NCI-H2171 (cell line): ENCODE measurements at places on chromosomes 3 and 15.

GRCh38 chr3:195802261-195802701 is 9.4 kb downstream of the MUC4 start:
- DNase-seq = no peak

DNA sequence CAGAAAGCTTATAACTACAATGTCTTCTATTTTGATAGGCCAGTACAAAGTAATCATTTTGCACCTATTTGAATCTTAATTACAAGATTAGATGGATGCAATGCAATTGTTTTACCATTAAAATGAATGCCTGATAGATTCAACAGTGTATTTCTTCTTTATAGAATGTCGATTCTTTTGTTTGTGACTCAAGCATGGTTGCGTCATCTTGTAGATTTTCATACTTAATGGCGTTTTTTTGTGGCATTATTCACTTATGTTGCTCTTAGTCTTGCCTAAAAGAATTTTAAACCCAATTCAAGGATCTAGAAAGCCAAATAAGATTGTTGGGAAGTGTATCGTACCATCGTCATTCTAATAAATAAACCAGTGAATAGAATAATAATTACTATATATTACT is 21.4 kb downstream of the ZBTB38 start:
- no peak for DNase-seq

- no peak for DNase-seq
Measured at GRCh38 chr3:152517502-152517901, 248.8 kb downstream of the MBNL1 start.

DNA sequence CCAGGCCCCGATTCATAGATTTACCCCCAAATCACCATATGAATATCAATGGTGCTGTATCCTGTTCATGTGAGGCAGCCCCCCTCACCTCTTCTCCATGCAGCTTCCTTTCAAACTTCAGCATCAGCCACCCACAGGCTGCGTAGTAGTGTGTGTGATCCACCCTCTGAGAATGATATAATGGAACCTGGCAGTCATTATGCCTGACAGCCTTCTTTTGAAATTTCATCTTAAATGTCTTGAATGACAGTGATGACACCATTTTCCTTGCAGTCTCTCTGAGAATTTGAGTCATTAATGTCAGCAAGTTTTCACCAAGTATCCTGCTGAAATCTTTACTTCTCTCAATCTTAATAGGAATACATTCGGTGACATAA is 3.5 kb upstream of the CLRN1 start:
- no peak for DNase-seq

DNA sequence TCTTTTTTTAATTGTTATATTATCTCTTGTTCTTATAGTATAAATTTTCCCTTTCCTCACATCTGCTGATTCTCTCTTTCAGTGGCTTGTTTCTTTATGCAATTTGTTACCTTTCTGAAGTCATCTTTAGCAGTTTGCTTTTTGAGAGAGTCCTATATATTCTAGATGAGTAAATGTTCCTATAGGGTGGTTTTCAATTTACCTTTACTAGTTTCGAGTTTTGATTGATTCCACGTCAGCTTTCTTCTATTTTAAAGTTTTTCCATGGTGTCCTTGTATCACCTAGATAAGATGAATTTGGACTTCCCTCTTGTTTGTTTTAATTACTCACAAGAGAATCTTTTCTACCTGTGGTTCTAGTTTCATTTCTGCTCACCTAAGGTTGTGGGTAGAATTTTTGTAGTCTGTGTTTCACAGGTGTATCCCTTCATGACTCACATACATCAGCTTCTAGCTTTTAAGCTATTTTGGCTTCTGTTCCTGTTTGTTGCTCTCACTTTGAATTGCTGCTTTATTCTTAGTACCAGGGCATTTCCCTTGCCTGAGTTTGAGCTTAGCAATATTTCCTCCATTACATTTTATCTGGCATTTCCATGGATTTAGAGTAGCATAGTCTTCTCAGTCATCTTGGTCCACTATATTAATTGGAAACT is 6.4 kb downstream of the TEX9 start:
- DNase-seq = no peak

GRCh38 chr3:187465503-187465902 is 97.3 kb downstream of the RTP4 start:
- no peak for DNase-seq

GRCh38 chr3:157061265-157061664 is 98.7 kb downstream of the CCNL1 start:
- peak; percentile 81 for DNase-seq

- DNase-seq = no peak
Measured at GRCh38 chr15:32729700-32730395, 12.0 kb downstream of the GREM1 start.

GRCh38 chr3:176491084-176491483 is 706.2 kb downstream of the TBL1XR1 start:
- DNase-seq = no peak

- peak; percentile 71 for DNase-seq
Measured at GRCh38 chr3:51718547-51719409, 11.9 kb downstream of the GRM2 start.

DNA sequence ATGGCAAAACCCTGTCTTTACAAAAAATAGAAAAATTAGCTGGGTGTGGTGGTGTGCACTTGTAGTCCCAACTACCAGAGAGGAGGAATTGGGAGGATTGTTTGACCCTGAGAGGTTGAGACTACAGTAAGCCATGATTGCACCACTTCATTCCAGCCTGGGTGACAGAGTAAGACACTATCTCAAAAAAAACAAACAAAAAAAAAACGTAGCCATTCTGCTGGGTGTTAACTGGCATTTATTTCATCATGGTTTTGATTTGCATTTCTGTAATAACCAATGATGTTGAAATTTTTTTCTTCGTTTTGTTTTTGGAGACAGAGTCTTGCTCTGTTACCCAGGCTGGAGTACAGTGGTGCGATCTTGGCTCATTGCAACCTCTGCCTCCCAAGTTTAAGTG is 63.3 kb downstream of the RPLP1 start:
- no peak for DNase-seq

GRCh38 chr3:187327845-187328244 is 36.3 kb upstream of the MASP1 start:
- no peak for DNase-seq

DNA sequence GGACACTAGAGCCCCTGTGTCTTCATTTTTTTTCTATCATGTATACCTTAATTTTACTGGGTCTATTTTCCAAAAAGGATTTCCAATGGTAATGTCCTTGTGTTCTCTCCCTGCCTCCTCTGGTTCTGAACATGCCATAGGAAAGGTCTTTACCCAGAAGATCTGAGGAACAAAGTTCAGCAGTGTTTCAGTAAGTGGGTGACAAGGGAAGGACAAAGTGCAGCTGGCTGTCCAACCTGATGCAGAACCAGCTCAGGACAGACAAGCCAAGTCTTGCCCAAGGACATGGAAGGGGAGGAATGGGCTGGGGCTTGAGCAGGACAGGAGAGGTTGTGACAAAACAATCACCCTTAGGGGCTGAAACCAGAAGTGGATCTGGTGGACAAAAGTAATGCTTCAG is 61.2 kb upstream of the STRIT1 start:
- DNase-seq = no peak

GRCh38 chr3:115187149-115187757 is 40.2 kb upstream of the ZBTB20 start:
- no peak for DNase-seq

DNA sequence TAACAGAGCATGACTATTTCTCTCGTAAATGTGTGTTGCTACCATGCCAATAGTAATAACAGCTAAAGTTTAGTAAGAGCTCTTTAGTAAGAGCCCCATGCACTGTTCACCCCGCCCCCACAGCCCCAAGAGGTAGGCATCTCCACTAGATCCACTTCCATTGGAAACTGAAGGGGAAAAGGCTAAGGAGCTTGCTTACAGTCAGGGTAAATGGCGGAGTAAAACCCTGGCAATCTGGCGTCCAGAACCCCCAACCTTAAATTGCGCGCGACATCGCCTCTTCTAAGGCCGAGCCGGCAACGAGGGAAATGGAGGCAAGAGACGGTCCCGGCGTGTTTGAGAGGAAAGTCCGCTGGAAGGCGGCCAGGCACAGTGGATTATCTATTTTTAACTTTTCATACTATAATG is 654 bp upstream of the C3orf38 start:
- DNase-seq = peak; percentile 28

- DNase-seq = no peak
Measured at GRCh38 chr3:58874795-58875194, 175.0 kb downstream of the CFAP20DC start.

DNA sequence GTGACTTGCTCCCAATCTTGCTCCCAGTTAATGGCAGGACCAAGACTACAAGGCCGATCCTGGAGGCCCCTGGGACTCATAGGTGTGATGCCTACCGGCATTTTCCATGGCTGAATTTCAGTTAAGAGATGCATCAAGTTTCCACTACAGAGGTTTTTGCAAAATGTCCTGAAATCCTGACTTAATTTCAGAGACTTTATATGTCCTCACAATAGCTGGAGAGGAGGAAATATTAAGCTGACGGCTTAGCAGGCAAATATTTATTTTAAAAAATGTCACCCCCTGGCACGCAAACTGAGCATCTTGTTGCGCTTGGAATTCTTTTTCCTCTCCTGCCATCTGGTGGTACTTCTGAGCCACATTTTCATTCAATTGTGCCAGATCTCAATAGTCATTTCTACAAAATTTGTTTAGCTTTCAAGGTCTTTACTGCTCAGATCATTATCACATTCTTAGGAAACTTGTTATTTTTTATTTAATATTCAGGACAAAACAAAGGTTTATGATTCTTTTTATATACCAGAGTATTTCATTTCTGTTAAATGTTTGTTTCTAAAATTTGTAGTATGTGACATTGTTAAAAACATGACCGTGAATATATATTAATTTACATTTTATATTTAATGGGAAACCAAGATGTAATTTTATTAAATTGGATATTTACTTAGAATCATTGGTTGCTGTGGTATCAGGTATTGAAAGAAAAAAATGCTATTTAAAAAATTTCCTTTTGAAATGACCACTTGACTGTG is 189.2 kb upstream of the THRB start:
- no peak for DNase-seq

DNA sequence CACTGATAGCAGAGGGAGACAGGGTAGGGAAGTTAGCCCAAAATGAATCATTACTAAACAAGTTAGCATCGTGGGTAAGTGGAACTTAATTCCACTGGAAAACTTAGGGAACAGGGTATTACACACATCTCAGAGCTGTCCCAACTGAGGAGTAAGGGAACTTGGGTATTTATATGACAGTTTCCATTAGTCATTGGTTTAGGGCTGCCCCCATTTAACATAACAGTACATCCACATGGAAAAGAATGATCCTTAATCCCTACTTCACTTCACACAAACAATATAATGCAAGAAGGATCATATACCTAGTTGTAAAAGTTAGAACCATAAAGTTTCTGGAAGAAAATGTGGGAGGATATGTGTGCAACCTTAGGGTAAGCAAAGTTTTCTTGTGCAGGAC is 4.3 kb upstream of the REC114 start:
- DNase-seq = no peak

DNA sequence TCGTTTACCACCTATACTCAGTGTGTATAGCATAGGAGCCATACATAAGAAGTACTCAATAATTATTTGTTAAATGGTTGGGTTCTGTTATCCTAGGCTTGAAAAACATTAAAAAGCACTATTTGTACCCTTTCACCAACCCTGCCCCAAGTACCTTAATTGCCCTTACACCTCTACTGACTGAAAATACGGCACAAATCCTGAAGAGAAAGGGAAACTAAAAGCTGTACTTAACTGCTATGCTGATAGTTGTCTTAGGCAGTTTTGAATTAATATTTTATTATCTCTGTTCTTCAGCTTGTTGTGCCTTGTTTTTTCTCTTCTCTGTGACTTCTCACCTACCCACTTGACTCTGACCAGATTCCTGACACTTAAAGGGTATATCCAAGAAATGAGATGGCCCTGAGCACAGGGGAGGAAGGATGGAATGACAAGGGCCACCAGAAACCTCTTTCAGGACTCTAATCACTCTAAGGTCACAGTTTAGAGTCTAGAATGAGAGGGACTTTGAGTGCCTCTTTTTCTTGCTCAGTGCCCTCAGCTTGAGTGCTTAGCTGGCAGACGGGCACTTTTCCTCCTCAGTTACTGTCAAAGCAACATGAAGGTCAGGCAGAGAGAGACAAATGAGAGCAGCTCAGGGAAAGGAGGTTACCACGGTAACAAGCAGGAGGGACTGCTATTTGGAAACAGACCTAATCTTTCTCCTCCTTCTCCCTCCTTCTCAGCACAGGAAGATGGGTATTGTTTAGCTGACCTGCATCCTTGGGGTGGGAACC is 136.5 kb downstream of the ZNF609 start:
- peak; percentile 73 for DNase-seq

DNA sequence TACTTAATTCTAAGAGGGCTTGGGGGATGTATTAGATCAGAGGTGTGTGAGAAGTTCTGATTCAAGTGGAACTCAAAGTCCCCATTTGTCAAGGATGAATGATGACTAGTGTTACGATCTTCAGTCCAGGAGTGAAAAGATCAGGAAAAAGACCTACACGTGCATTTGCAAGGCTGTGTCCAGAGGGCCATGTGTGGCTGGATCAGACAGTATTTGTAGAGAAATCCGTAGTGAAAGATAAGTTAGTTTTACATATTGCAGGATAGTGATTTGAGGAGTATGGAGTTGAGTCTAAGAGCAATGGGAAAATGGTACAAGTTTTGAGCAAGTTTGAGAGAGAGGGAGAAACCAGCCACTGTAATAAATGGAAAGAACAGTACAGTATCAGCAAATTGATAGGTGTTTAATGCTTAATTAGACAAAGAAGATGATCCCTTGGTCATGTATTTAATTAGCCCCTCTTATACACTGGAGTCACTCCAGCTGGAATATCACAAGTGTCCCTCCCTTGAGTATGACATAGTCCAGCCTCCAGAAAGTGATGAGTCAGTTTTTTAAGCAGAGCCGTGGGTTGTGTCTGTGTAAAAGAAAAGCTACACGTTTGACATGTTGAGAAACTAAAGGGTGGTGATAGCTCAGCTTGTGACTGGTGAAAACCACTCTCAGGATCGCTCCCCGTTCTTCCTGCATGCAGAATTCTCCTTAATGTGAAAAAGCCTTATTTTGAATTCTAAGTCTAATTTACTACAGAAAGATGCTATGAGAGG is 348.8 kb downstream of the ROBO1 start:
- no peak for DNase-seq

DNA sequence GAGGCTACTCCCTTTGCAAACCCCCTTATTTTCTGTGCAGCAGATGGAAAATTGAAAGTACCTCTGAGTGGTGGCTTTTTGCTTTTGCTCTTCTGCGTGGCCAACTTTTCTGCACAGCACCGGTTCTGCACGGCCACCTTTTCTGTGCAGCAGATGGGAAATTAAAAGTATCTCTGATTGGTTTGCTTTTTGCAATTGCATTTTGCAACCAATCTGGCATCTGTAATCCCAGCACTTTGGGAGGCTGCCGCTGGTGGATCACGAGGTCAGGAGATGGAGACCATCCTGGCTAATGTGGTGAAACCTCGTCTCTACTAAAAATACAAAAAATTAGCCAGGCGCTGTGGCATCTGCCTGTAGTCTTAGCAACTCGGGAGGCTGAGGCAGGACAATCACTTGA is 79.5 kb upstream of the CHMP2B start:
- no peak for DNase-seq

- peak; percentile 56 for DNase-seq
Measured at GRCh38 chr3:179148616-179149405, 654 bp downstream of the PIK3CA start.

GRCh38 chr3:179482857-179483256 is 31.6 kb upstream of the GNB4 start:
- no peak for DNase-seq
